ENCODE measurements at places on chromosomes 4 and X.

DNA sequence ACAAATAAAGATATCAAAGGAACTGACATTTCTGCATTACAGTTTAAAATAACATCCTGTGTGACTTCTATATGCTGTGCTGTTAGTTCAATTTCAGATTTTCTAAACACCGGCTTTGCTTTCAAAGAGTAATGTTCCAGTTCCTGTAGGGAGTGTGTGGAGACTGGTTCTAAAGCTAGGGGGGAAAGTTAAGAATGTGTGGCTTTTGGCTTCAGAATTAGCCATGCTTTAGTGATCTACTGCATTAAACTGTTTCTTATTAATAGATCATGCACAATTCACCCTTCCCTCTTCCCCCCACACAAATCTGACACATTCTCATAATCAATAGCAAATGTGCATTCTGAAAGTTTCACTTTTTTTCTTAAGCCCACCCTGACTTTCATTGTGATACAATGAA is 32.0 kb upstream of the DKK2 start:
- DNase-seq = peak; percentile 6

- no peak for DNase-seq
Observed at GRCh38 chr4:10803713-10804343, 119.3 kb upstream of the CLNK start.

GRCh38 chr4:162241857-162242256 is 78.1 kb upstream of the FSTL5 start:
- no peak for DNase-seq

GRCh38 chr4:46856333-46856732 is 52.7 kb downstream of the COX7B2 start:
- DNase-seq = no peak

DNA sequence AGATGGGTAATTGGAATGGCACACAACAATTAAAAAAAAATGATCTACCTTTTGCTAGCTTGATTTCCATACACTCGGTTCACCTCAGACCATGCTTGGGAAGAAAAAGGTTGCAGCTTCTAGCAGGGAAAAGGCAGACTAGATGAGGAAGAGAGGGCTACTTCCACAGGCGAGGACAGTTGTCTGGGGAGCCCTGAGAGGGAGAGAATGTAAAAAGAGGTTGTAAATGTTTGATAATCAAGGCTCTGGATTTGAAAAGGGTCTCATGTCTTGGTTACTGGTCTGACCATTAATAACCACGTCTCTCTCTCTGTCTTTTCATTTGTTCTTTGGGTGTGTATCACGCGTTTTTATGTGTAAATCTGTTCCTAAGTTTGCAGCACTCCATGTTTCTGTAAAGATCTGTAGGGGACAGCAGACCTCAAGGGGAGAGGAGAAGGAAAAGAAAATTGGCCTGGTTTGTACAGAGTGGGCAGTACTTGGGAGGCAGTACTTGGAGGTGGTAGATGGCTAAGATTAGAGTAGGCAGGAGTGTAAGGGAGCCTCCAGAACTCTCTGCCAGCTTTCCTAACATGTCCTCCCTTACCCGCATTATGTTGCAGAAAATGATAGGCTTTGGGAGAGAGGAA is 750 bp downstream of the ARMCX5 start:
- no peak for DNase-seq
